ENCODE measurements at places on chromosomes 13 and 19.

DNA sequence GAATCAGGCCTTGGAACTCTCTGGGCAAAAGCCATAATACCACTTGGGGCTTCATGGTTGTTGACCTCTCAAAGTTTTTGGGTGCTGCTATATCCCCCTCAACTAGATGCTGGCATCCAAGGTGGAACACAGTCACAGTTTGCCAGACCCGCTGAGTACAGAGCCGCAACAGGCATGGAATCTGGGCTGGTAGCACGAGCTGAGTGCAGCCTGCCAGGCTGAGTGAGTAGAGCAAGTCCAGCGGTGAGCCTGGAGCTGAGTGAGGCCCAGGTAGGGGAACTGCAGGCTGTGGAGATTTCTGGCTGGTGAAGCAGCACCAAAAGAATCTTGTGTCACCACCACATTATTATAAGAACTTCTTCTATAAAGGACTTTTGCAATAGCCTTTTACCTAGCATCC lies 192.6 kb downstream of the PCDH17 start:
- no peak for DNase-seq

- peak; percentile 64 for DNase-seq
Measured at GRCh38 chr19:16001481-16002312, 52.9 kb downstream of the OR10H4 start.

DNA sequence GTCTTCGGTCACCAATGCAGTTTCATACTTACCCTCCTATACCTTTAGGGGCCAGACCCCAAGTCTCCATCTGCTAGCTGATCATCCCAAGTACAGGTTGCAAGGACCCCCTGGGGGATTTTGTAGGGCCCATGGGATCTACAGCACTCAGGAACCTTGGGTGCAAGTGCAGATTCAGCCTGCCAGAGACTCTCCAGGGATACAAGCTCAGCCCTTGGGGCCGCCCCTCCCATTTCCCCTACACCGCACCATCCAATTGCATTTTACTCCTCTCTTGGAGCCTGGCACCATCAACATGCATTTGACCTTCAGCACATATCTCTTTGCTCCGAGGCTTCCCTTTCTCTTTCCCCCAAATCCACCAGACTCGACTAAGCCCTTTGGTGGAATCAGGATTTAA lies 154.7 kb upstream of the ZNF536 start:
- DNase-seq, result no peak

- DNase-seq, result no peak
Measured at GRCh38 chr19:42619271-42619670, 24.5 kb upstream of the CEACAM8 start.

DNA sequence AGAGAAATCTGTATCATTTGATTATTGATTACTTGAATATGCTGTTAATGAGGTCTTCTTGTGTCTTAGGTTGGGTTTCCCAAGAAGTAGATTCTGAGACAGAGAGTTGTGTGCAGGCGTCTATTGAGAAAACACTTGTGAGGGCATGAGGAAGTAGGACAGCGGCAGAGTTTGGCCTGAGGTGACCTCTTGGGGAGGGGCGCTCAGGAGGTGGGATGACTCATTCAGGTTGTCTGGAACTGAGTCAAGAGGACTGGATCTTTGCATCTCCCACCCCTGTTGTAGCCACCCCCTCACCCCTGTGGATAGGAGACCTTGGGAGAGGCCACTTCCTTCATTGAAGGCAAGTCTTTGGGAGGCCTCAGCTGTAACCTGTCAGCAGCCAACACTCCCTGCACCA lies 35.2 kb upstream of the WDFY2 start:
- DNase-seq, result peak; percentile 42

DNA sequence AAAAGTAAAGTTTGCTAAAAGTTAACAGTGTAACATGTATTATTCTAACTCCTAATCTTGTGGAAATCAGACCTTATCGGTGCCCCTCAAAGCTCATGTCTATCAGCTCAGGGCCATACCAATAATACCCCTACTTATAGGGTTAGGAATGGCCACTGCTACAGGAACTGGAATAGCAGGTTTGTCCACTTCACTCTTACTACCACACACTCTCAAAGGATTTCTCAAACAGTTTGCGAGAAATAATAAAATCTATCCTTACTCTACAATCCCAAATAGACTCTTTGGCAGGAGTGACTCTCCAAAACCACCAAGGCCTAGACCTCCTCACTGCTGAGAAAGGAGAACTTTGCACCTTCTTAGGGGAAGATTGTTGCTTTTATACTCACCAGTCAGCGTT lies 1677.7 kb downstream of the OLFM4 start:
- DNase-seq, result no peak

DNA sequence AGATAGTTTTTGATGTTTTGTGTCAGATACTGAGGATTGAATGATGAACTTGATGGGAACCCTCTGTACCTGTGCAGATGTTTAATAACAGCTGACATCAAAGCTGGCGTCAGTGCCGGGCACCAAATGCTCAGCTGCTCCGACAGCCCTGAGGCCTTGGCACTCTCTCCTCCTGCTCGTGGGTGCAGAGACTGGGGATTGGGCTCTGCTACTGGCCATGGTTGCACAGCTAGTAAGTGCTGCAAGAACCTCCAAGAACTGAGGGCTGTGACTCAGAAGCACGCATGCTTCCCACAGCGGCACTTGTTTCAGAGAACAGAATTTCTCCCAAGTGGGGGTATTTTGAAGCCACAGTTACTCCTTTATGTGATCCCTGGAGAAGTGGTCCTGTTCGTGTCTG lies 5.9 kb downstream of the LAMP1 start:
- DNase-seq, result no peak

- peak; percentile 52 for DNase-seq
Measured at GRCh38 chr13:78978381-78978998, 319.5 kb upstream of the OBI1 start.

- no peak for DNase-seq
Measured at GRCh38 chr19:5193192-5193591, 147.4 kb downstream of the PTPRS start.

Data from GM12864 (cell line).